ENCODE measurements at places on chromosomes 16 and 17.

GRCh38 chr16:66007717-66008116 is 358.8 kb upstream of the CDH5 start:
- DNase-seq = no peak

GRCh38 chr16:80656711-80657150 is 115.9 kb downstream of the DYNLRB2 start:
- DNase-seq = no peak

DNA sequence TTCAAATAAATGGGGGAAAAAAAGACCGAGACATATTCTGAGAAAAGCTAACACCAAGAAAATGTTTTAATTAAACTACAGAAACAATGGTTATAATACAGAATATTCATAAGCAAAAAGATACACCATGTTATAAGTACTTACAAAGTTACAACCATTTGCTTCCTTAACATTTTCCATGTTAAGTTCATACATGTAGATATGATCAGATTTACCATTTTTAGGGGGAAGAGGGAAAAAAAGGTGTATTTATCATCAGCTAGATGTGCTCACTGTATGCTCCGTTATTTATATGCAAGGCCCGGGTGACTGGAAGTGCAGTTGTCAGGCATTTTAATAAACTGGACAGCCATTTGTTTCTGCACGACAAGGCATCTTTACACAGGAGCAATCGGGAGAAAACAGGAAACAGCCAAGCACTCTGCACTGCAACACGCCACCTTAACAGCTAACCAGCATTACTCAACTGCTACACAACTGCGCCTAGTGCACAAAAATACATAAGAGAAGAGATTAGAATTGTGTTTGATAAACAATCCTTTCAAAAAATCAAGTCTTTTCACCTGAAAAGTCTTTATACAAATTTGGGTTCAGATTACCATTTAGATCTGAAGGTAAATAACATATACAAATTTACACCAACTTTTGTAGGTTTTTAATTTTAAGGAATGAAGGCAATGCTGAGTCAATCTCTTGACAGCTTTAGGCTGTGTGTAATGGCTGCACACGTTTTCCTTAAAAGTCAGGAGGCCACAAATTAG is 2.9 kb downstream of the SRSF2 start:
- no peak for DNase-seq

- no peak for DNase-seq
Observed at GRCh38 chr16:13139661-13140241, 238.4 kb downstream of the SHISA9 start.

DNA sequence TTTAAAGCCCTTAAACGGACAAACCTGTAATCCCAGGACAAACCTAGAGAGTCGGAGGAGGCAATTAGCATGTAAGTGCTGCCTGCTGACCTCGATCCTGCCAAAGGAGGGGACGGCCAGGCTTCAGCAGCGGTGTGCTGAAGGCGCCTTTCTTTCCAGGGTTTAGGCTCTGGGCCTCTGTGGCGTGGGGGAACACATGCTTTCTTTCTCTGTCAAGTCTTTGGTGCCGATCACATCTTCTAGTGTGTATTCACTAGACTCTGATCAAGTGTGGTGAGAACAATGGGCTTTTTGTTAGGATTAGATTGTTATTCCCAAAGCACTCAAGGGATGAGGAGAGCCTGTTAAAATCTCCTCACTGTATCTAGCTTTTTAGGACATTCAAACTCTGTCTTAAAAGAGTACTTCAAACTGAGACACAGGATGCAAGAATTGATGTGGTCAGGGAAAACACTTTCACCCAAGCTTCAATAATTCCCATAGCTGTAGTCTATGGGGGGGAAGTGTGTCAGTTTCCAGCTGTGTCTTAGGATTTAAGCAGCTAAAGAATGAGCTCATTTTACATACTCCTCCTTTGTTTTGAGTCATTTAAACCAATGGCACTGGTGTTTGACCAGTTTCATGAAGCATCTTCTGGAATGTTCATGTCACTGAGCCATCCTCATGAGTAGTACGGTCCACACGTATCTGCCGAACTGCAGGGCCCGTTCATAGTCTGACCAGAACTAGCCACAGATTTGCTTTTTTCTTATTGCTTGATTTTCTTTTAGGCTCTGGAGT is 51.2 kb downstream of the RPA1 start:
- no peak for DNase-seq

DNA sequence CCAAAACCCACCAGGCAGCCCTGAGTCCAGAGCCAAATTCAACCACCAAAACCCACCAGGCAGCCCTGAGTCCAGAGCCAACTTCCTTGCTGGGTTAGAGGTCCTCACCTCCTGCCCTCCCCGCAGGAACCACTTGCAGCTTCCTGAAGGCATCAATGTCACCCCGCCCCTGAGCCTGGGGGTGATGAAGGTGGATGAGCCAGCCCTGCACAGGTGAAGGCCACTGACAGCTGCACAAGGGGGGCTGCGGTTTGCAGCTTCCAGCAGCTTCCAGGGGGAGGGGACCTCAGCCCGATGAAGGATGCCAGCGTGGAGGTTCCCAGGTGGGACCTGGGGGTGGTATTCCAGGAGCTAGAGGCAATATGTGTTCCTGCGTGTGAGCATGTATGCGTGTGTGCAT is 7.6 kb upstream of the CSNK1D start:
- DNase-seq = no peak

GRCh38 chr17:73060721-73061120 is 31.8 kb downstream of the SLC39A11 start:
- DNase-seq = no peak

DNA sequence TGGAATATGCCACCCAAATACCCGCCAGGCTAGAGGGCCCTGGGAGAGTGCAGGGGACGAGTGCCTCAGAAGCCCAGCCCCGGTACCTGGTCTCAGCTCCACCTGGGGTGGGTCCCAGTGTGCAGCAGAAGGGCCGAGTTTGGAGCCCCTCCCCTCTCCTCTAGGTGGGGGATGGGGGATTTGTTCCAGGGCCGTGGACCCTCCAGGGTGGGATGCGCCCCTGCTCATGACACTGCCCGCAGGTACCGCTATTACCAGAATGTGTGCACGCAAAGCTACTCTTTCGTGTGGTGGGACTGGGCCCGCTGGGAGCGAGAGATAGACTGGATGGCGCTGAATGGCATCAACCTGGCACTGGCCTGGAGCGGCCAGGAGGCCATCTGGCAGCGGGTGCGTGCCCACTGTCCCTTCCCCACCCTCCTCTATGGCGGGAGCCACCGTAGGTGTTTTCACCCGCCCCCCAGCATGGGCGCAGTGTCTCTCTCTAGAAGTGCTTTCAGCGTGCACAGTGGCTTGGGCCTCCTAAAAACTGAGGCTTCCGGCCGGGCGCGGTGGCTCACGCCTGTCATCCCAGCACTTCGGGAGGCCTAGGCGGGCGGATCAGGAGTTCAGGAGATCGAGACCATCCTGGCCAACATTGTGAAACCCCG is 1.2 kb downstream of the NAGLU start:
- DNase-seq = no peak

DNA sequence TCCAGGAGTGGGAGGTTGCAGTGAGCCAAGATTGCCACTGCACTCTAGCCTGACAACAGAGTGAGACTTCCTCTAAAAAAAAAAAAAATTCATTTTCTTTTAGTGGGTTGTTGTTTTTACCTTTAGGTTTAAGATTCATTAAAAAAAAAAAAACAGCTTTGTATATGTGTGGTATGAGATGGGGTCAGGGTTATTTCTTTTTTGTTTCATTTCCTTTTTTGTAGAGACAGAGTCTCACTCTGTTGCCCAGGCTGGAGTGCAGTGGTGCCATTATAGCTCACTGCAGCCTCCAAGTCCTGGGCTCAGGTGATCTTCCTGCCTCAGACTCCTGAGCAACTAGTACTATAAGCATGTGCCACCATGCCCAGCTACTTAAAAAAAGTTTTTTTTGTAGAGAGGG is 47.0 kb downstream of the BCAS3 start:
- no peak for DNase-seq

GRCh38 chr17:65504141-65504540 is 57.3 kb downstream of the AXIN2 start:
- DNase-seq = no peak

- DNase-seq = no peak
Observed at GRCh38 chr16:55760310-55761001, 72.4 kb downstream of the CES1 start.

DNA sequence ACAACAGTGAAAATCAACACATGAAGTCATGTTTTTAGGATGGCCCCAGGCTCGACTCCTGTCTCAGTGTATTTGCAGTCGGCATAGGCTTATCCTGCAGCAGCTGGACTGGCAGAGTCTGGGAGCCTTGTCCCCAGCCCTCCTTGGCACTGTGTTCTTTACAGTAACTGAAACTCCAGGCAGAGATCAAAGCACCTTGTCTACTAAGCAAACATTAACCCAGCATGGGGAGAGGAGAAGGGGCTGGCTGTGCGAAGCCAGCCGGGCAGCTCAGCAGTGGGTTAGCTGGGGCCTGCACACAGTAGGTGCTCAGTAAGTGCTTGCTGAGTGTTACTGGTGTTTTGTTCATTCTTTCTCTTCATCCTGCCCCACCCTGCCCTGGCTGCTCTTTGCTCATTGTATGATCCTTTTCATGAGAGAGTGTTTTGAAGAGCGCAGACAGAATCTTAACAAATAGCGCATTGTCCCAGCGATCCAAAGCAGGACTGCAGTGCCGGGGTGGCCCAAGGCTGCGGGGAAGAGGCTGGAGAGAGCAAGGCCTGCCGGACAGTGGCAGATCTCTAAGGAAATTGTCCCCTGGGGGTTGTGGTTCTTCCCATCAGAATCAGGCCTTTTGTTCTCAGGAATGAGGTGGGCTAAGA is 23.5 kb upstream of the ITGB4 start:
- peak; percentile 66 for DNase-seq

- no peak for DNase-seq
Observed at GRCh38 chr16:3952737-3953131, 72.2 kb upstream of the CREBBP start.

DNA sequence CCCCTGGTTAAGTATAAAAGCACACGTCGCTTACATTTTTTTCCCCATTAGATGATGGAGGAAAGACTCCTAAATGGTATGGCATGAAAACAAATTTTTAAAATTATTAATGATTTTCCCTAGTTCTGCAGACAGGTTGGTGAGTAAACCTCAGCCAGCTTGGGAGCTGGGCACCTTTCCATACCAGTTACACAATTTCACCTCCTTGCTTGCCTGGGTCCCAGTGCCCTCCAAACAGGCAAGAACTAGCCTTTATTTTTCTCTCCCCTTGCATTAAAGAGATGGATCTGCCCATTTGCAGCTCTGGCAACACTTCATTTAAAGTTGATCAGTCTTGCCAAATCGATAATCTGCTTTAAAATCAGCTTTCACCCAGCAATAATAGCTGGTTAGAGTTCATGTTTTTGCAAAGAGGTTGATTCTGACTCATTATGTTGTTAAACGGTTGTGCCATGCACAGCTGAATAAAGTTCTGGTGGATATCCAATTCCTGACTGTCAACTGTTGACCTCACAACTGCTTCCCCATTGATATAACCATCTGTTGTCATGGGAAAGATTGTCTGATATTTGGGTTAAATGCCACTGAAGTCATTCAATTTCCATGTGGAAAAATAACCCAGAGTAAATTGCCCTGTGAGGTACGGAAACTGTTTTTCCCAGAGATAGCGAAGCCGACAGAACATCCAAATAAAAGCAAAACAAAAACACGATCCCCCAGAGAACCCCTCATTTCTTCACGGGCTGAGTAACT is 1.3 kb downstream of the C17orf58 start:
- no peak for DNase-seq

GRCh38 chr17:21285164-21286065 is 904 bp downstream of the MAP2K3 start:
- peak; percentile 43 for DNase-seq

GRCh38 chr17:30717291-30718098 is 107.0 kb downstream of the CRLF3 start:
- no peak for DNase-seq

- no peak for DNase-seq
Observed at GRCh38 chr17:80103449-80104085, 2.2 kb downstream of the GAA start.

DNA sequence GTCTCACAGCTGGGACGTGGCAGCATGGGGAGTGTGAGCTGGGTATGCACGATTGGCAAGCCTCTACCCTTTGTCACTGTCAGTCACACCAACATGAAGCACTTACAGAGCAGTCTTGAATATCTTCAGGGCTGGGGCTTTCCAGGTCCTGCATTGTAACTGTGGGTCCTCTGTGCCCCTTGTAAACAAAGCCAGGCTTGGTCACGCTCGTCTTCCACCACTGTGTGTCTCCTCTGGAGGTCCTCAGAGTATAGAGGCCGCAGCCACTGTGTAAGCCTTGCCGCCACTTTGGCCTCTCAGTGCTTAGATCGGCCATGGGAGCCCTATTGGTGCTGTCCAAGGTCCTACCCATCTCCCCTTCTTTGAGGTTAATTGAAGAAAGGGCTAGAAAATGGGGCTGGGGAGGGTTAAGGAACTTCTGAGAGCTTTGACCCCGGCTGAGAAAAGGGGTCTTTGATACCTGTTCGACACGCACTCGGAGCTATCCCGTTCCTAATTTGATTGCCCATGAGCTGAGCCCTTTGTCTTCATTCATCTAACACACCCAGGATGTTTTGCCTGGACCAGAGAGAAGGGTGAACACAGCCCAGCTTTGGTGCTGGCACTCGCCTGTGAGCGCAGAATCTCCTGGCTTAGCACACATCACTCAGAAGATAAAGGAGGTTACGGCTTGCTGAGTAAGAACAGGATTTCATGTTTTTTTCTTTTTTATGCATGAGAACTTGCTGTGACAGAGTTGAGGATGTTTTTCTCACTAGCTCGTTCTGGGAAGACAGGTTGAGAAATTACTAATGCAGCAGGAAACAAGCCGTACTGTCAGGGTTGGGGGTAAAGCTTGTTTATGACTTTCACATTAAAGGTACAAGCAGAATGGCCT is 267.9 kb downstream of the CPPED1 start:
- no peak for DNase-seq

- no peak for DNase-seq
Observed at GRCh38 chr16:819336-820043, 19.0 kb upstream of the GNG13 start.

DNA sequence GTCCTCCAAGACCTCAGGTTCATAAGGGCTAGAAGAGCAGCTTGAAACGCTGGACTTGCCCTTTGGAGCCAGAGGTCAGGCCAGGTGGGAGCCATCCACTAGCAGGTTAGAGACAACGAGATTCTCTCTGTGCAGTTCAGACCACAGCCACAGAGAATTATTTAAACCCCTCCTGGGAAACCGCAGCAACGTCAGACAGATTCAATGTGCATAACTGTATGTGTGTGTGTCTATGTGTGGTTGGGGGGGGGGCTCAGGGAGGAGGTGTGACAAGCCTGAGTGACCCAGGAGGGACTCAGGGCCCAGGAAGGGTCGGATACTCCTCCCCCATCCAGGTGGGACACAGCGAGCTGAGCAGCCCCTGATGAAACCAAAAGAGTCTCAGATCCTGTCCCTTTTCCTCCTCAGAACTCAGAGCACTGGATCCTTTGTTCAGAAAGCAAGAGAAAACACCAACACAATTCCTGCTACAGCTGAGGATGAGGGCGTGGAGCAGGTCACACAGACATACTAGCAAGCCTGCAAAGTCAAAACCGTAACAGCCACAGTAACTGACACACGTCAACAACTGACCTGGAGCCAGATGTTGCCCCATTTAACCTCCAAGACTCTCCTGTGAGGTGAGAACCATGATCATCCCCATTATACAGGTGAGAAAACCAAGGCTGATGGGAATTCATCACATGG is 66.8 kb downstream of the XYLT1 start:
- no peak for DNase-seq

- no peak for DNase-seq
Observed at GRCh38 chr17:46984892-46985291, 5.8 kb upstream of the RPRML start.

GRCh38 chr17:68518063-68518815 is 6.0 kb downstream of the PRKAR1A start:
- DNase-seq = no peak

- no peak for DNase-seq
Observed at GRCh38 chr16:1327619-1327947, 5.9 kb upstream of the BAIAP3 start.

- DNase-seq = no peak
Observed at GRCh38 chr17:75511270-75511609, 4.1 kb downstream of the CASKIN2 start.

All from occipital lobe (tissue), 3 donors.